ENCODE measurements at places on chromosomes 5 and 9.

DNA sequence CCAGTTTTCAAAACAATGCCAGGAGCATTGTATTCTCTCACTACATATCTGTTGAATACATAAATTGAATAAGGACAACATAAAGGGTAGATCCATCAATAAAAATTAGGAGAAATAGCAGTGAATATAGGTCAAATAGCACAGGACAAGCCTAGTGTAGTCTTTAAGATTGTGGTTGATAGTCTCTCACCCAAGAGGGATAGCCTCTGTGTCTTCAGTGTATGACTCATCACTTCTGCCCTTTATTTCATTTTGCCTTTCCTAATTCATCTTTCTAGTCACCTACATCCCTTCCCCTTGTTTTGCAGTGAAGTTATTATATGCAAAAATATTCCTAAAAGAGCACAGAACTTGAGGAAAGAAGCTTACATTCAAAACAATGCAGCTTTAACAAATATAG is 335.0 kb upstream of the TUSC1 start:
- DNase-seq, result no peak
- no peak overlapping the region for H3K4me3 ChIP-seq
- no peaks in the 10 kb centered on the region for H3K4me1 ChIP-seq
- no peak overlapping the region for H3K27ac ChIP-seq
- H3K36me3 ChIP-seq, result no peaks in the 10 kb centered on the region

DNA sequence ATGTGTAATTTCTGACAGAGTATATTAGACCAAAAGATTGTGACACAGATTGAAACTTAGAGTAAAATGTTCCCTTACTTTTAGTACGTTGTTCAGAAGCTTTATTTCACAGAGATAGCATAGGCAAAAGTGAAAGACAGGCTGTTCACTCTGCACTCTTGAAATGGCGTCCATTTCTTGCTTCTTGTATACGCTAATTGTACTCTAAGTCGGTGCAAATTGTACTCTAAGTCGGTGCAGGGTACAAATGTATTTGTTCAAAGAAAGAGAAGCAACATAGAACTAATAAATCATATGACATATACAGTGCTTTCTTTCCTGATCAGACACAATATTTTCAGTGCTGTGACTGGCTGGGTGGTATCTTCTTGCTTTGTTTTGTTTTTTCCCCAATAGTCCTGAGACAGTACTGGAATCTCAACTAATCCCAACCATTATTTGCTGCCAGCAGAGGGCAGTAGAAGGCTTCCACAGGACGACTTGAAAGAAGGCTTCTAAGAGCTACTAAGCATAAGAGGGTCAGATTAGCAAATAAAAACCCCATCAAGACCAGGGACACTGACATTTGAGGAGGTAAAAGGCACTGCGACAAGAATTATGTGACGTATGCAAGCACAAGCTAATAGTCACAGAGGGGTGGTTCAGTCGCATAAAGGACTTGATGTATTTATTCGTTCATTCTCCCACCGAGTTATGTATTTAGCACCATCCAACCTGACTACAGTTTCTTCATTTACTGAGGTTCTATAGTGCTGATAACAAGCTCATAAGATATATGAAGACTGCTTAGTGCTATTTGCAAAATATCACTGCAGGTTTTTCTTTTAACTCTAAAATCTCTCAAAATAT is 831.8 kb downstream of the TAF11L14 start:
- peak; percentile 1 for DNase-seq
- no peaks in the 10 kb centered on the region for H3K36me3 ChIP-seq

DNA sequence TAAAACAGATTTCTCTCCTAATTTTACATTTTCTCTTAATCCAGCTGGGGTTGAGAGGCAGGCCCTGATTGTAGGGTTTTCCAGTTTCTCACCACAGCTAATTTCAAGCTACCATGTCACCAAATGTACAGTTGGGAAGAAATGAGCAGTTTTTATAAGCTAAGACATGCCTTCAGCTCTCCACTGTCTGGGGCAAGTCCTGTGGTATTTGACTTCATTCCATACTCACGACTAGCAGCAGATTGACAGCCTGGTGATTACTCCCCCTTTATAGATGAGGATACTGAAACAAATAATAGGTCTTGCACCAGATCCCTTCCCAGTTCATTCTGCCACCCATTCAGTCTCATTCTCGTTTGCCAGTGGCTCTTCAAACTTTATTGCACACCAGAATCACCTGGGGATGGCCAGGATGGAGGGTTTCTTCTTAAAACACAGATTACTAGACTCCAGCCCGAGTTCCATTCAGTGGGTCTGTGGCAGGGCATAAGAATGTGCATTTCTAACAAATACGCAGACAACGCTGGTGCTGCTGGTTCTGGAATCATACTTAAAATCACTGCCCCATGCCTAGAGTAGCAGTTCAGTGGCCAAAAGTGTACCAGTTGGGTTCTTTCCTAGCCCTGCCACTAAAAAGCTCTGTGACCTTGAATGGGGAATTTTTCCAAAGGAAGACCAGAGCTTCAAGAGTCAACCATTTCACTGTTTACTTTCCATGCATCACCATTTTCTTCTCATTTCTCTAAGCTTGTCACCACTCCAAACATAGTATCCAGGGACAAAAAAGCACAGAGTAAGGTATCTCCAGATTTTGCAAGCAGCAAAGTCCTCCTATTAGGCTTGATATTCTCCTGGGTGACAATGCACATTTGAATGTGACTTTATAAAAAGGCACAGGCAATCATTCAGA is 64.3 kb downstream of the CSNK1A1 start:
- peak; percentile 70 for DNase-seq
- no peaks in the 10 kb centered on the region for H3K27me3 ChIP-seq
- no peaks in the 10 kb centered on the region for H3K36me3 ChIP-seq
- H3K4me1 ChIP-seq, result peaks cover 33% of the 10 kb centered on the region
- H3K4me3 ChIP-seq, result no peak overlapping the region

GRCh38 chr5:25891691-25892090 is 1146.7 kb downstream of the CDH9 start:
- H3K27me3 ChIP-seq, result no peaks in the 10 kb centered on the region
- no peak overlapping the region for H3K4me3 ChIP-seq
- H3K27ac ChIP-seq, result no peak overlapping the region
- DNase-seq, result no peak
- no peaks in the 10 kb centered on the region for H3K4me1 ChIP-seq

DNA sequence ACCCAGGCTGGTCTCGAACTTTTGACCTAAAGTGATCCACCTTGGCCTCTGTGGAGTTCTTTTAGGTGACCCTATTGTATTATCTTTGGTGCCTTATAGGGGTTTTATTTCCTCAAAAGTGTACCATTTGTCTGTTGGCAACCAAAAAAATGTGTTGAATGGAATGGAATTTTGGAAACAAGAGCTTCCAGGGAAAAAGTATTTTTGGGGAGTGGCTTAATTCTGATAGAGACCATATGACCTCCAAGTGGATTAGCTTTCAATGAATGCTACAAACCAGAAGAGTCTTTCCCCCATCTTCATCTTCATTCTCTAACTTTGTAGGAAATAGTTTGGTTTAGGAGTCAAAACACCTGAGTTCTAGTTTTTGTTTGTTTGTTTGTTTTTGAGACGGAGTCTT is 3.4 kb upstream of the OGN start:
- H3K4me1 ChIP-seq, result peaks cover 8% of the 10 kb centered on the region
- no peak overlapping the region for H3K4me3 ChIP-seq
- H3K27ac ChIP-seq, result no peak overlapping the region

Data from IMR-90 (cell line).